ENCODE measurements at places on chromosomes 11 and 22.

DNA sequence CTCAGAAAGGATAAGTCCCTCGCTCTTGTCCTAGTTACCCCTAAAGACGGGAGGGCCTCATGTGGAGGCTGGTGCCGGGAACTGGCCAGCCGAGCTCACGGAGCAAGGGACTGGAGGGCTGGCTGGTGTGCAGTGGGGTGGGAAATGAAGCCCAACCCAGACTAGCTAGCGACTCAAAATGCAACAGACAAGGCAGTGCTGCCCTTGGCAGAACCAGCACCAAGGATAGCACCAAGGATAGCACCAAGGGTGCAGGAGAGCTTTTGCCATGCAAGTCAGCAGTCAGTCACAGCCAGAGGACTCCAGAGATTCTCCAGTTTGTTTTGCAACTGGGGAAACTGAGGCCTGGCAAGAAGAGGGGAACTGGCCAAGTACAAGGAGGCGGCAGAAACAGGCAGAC lies 6.5 kb upstream of the BATF2 start:
- no peak for DNase-seq

- DNase-seq = no peak
These were observed 101.8 kb downstream of the NAV2 start for GRCh38 chr11:19814421-19814820.

DNA sequence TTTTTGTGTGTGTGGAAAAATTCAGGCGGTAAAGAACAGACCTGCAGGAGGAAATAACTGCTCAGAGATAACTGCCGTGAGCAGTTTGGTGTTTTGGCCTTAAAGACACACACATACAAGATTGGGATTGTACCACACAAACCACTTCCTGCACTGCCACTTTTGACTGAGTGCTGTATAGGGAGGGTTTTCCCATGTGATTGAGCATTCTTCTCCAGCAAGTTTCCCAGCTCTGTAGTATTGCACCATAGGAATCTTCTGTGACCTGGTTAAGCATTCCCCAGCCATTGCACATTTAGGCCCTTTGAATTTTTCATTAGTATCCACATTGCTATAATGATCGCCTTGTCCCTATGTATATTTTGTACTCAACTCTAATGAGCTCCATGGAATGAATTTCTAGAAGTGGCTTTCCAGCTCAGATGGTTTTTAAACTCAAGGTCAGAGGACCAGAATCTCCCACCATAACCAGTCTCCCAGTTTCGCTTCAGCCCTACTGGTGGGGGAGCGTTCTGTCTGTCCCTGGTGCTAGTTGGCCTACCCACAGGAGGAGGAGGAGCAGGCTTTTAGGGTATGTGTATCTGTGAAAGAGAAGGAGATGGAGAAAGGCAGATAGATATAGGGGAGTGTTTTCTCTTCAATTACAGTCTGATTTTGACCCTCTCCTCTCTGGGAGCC lies 9.3 kb downstream of the CD82 start:
- DNase-seq = no peak

DNA sequence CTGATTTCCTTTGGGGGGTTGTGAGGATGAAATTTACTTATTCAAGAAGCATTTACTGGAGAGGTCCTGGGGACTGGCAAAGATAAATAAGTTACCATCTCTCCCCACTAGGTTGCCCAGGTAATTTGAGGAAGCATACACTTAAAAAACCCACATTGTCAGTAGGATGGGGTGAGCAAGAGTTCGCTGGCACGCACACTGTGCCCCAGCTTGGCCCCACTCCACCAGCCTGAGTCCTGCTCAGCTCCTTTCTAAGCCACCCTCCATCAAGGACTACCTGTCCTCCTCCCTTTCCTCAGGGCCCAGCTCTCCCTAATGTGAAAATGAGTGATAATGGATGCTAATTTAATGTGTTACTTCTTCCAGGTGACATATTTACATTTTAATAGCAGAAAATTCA lies 216.5 kb upstream of the PLET1 start:
- DNase-seq = no peak

DNA sequence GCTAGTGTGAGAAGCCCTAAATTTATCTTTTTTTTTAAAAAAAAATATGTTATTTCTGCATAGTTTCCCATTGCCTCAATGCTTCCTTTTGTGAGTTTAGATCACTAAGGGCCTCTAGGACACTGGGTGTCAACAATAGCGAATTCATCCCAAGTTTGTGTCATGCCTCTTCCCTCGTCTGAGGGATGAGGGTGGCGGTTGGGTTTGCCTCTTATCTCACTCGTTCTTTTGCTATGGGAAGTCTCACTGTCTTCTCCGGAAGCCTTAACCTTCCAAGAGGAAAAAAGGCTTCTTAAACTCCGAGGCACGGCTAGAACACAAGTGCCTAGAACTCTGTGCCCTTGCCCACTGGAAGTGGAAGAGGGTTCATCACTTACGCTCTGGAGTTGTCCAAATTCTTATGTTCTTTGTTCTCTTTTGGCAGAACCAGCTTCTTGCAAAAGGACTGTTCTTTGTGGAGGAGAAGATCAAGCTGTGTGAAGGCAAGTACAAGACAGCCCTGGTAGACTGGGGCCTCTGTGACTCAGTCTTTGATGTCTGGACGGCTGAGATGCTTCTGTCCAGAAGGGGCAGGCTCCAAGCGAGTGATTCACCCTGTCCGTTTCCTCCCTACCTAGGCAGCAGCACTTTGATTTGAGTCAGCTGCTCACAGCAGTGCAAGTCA lies 78.5 kb downstream of the TRAF6 start:
- peak; percentile 76 for DNase-seq

GRCh38 chr11:971731-972365 lies 46.2 kb downstream of the AP2A2 start:
- no peak for DNase-seq

DNA sequence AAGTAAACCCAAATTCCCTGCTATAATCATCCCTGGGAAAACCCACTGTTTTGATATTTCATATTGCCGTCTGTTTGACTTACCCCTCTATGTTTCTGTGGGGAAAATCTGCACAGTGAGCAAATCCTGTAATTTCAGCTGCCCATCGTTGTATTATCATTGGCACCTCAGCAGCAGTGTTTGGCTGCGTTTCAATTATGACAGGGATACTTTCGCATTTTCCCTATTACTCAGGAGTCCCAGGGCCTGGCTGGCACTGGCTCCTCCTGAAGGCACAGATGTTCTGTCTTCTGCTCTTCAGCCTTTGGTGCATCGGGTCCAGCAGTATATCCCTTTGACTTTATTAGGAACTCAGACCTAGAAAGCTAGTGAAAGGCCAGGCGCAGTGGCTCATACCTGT lies 12.2 kb upstream of the MMP12 start:
- no peak for DNase-seq

- no peak for DNase-seq
These were observed 190.5 kb upstream of the MTMR2 start for GRCh38 chr11:96114178-96115064.

DNA sequence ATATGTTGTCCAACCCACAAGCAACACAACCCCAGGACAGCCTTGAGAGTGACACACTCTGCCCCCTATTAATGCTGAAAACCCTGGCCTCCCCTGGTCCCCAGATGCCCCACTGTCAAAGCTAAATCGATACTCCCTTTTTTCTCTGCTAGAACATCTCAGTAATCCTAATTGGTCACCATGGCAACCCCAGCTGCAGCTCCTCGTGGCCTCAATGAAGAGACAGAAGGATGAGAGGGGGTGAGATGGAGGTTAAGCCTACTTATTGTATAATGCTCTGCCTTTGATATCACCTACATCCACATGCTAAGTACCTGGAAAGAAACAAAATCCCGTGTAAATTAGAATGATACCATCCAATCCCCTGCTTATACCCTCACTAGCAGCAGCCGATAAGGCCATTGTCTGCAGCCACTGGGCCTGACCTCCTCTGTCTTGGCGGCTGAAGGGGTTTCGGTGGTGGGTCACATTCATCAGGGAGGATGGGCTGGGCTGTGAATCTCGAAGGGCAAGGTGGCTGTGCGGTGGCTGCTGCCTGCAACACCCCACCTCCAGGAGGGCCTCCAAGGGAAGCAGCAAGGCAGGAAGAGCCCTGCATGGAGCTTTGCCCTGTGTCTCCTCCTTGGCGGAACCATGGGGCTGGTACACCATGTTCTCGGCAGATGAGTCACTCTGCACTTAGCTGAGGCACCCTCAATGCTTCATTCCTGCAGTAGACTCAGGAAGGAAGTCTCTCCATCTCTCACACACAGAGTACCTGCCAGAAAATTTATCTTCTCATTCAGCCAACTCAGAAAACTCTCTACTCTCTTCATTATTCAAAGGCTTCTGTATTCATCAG lies 399.5 kb downstream of the BUD13 start:
- DNase-seq = no peak

- no peak for DNase-seq
These were observed 1.5 kb downstream of the MIAT start for GRCh38 chr22:26658671-26659478.

- DNase-seq = no peak
These were observed 4.1 kb upstream of the ACER3 start for GRCh38 chr11:76856571-76856970.

DNA sequence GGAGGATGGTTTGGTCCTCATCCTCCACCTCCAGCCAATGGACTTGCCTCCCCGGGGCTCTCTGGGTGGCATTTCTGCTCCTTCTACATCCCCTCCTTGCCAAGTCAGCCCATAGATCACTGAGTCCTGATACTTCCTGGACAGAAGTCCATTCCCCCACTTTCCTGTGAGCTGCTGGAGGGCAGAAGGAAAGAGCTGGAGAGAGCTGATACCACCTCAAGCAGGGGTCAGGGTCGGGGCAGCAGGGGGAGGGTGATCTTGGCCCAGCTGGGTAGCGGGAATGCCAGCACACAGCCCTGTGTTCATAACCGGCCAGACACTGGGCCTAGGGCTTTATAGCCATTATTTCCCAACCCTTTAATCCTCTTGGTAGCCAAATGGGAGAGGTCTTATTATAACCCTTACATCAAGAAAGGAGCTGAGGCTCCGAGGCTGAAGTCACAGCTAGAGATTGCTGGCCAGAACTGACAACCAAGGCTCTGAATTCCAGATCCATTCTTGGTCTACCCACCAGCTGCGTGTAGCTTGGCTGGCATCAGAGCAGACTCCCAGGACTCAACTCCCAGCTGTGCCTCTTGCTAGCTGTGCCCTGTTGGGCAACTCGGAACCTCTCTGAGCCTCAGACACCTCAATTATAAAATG lies 39.9 kb downstream of the CD6 start:
- peak; percentile 68 for DNase-seq

- DNase-seq = no peak
These were observed 1.3 kb downstream of the NTM start for GRCh38 chr11:131371791-131372104.

DNA sequence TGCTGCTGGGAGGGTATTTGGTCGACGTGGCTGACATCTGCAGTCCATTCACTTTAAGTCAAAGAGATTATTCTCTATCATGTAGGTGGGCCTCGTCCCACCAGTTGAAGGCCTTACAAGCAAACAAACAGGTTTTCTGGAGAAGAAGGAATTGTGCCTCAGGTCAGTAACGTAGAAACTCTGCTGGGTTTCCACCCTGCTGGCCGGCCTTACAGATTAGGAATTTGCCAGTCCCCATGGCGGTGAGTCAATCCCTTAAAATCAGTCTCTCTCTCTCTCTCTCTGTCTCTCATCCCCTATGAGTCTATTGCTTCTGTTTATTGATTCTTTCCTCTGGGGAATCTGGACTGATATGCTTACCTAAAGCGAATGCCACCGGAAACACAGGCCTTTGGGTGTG lies 75.4 kb upstream of the FGF3 start:
- no peak for DNase-seq

DNA sequence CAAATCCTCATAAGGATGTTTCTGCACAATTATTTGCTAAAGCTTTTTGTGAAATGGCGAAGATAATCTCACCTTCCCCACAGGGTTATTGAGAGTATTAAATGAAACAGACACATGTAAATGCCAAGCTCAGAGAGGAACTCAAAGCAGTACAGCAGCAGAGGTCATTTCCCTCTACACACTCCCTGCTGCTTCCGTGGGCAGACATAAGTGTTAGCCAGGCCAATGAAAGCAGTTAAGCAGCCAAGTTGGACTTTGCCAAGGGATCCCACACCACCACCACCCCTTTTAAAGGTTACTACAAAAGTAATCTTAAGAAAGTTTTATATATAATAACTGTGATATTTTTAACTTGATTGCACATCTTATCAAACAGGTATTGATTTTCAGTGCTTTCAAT lies 4.0 kb upstream of the FAM111A start:
- no peak for DNase-seq

GRCh38 chr11:92199991-92200390 lies 24.6 kb upstream of the FAT3 start:
- DNase-seq = no peak

GRCh38 chr22:40058265-40058664 lies 63.5 kb downstream of the FAM83F start:
- no peak for DNase-seq

DNA sequence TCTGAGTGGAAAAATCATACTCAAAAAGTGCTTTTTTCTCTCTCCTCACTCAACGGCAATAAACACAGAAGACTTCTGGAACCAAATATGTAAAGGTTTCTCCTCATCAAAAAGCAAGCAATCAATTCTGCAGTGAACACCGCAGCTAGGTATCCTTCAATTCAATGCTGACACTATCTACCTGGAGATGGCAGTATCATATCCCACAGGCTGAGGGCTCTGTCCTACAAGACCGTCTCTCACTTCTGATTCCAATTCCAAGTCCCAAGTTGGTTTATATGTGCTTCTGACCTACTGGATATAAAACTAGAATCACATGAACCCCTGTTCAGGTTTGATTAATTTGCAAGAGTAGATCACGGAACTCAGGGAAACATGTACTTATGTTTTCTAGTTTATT lies 59.7 kb upstream of the LUZP2 start:
- DNase-seq = no peak

DNA sequence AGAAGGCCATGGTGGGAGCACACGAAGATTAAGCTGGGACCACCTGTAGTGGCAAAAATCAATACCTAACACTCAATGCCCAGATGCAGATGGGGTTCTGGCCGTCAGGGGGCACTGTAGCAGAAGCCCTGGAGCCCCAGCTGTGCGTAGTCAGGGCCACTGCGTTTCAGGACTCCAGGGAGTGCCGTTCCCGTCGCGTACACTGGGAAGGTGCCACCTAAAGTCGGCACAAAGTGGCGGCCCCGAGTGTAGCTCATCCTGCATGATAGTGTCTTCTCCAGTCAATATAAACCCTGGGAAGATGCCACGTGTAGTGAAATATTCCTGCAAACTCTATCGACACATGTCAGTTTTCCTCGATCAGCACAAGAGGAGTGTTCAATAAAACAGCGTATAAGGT lies 123.8 kb upstream of the NTM start:
- no peak for DNase-seq

DNA sequence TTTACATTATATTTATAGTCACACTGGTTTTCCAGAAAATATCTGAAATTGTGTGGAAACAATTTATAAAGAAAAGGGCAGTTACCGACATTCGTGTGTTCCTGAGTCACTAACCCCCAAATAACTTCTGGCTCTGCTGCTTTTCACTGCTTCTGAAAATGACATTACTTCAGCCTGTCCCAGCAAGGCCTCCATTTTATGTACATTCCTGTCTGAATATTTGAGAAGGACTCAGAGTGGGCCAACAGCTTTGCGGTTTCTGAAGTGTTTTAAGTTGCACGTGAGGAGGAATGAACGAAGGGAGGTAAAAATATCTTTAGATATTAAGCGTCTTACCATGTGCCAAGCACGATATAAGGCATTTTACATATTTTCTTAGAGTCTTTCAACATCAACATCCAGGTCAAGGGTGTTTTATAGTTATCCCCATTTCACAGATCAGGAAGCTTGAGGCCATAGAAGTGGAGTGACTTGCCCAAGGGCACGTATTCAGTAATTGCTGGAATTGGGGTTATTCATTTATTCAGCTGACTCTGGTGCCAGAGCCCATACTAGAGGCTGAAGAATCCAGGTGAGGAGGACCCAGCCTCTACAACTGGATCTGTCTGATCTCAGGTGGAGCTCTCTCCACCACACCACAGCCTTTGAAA lies 30.8 kb upstream of the WNT11 start:
- DNase-seq = no peak

GRCh38 chr22:28801845-28802594 lies 1.7 kb upstream of the XBP1 start:
- peak; percentile 43 for DNase-seq

All from ovary (tissue), 10 donors.